Heart right ventricle (tissue), 16 donors: ENCODE measurements at places on chromosomes 16 and 17. TPM values are rescaled to one million over a fixed set of nuclear protein-coding genes. Genes with fewer than 3 reads are reported as not detected.

DNA sequence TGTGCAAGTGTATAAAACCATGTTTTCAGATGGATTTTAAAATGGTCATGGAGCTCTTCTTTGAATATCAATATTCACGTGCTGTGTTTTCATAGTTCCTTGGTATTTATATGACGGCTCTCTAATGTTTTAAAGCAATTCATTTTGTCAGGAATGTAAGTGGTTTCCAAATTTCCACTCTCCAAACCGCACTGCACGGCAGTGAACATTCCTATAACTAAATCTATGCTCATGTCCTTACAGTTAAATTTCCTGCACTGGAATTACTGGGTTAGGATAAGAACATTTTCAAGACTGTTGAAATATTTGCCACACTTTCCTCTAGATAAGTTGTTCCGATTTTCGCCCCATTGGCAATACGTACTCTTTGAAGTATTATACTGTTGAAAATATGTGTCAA is 398.9 kb downstream of the PMP22 start:
- no peak for DNase-seq

FNDC8 gene
- total RNA-seq, result not detected

PNMT gene
- total RNA-seq, result 2.7 TPM

GRCh38 chr17:81346908-81347349 is 48.3 kb upstream of the BAHCC1 start:
- no peak for DNase-seq

AANAT gene
- not detected for total RNA-seq
